H1 (cell line): ENCODE measurements at places on chromosomes 4 and X. TPM values are rescaled to one million over a fixed set of nuclear protein-coding genes. Genes with fewer than 3 reads are reported as not detected.
A peak's percentile ranks its signal among the peaks of the same experiment; 100 is the strongest.

GRCh38 chrX:23742174-23742696 is 841 bp downstream of the ACOT9 start:
- H3K4me1 ChIP-seq: no peaks in the 10 kb centered on the region
- H3K4me3 ChIP-seq: peak overlapping the region; percentile 83
- DNase-seq: no peak
- no peaks in the 10 kb centered on the region for H3K36me3 ChIP-seq

DNA sequence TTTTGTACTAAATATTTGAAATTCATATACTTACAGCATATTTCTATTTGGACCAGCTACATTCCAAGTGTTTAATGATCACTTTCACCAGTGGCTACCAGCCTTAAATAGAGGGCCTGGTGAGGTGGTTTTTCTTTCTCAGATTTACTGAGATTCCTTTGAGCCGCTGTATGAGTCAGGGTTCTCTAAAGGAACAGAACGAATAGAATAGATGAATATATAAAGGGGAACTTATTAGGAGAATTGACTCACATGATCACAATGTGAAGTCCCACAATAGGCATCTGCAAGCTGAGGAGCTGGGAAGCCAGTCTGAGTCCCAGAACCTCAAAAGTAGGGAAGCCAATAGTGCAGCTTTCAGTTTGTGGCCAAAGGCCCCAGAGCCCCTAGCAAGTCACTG is 146.2 kb upstream of the TLL1 start:
- no peaks in the 10 kb centered on the region for H3K4me1 ChIP-seq
- no peak overlapping the region for H3K27ac ChIP-seq
- no peak overlapping the region for H3K4me3 ChIP-seq
- no peaks in the 10 kb centered on the region for H3K36me3 ChIP-seq

GRCh38 chr4:6916587-6917460 is 7.2 kb downstream of the TBC1D14 start:
- H3K27ac ChIP-seq: no peak overlapping the region
- no peaks in the 10 kb centered on the region for H3K27me3 ChIP-seq
- H3K4me1 ChIP-seq: peaks cover 8% of the 10 kb centered on the region
- H3K36me3 ChIP-seq: no peaks in the 10 kb centered on the region
- DNase-seq: no peak
- no peak overlapping the region for H3K4me3 ChIP-seq

GRCh38 chrX:37782359-37782758 is 2.5 kb downstream of the CYBB start:
- no peaks in the 10 kb centered on the region for H3K4me1 ChIP-seq
- no peak for DNase-seq
- H3K4me3 ChIP-seq: no peak overlapping the region
- no peak overlapping the region for H3K27ac ChIP-seq

DNA sequence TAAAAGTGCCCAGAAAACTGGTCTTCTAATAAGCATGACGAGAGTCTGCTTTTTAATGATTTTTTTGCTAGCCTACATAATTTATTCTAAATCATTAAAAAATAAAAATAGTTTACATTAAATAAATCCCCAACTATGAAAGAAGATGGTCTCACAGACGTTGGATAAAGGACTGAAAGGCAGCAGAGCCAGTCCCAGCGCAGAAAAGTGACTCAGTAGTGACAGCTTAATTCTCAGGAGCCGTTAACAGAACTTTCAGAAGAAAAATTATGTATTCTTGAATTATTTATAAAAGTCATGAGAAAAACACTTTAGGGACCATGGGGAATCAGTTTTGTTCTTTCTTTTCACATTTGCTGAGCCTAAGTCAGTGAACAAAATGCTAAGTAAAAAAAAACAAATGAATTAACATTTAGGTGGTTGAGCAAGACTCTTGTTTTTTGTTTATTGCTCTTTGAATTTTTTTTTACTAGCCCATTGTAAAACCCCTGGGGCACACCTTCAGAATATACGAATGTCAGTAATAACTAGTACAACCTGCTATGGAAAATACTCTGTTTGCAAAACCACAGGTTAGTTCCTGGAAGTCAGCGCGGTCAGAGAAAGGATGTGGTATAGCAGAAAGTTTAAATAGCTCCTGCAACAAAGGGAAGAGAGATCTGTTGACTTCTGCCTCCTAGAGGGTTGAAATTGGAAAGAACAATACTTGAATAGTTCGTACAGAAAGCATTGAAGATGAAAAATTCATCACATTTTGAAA is 50.4 kb upstream of the CCDC160 start:
- H3K4me1 ChIP-seq: peaks cover 8% of the 10 kb centered on the region; the same call in 1 of the 2 replicates
- no peaks in the 10 kb centered on the region for H3K27me3 ChIP-seq
- DNase-seq: no peak
- H3K27ac ChIP-seq: no peak overlapping the region
- no peaks in the 10 kb centered on the region for H3K36me3 ChIP-seq

EPHA5 gene
- 0.10 and 0.11 TPM in 2 replicates for total RNA-seq

DNA sequence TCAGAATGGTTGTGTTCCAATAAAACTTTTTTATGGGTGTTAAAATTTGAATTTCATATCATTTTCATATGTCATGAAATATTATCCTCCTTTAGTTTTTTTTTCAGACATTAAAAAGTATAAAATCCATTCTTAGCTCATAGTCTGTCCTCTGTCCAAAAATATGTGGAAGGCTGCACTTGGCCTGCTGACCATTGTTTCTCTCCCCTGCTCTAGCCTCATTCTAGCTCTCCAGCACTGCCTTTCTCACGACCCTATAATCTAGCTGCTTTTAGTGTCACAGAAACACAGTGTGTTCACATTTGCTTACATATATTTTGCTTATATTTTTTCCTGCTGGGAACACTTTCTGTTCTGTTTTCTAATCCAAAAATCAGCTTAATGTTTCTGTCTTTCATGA is 165.0 kb upstream of the ANK2 start:
- no peak overlapping the region for H3K4me3 ChIP-seq
- no peak overlapping the region for H3K27ac ChIP-seq
- no peak for DNase-seq
- H3K27me3 ChIP-seq: no peaks in the 10 kb centered on the region
- no peaks in the 10 kb centered on the region for H3K36me3 ChIP-seq
- peaks cover 5% of the 10 kb centered on the region for H3K4me1 ChIP-seq

GRCh38 chr4:128155231-128155855 is 94.2 kb downstream of the LARP1B start:
- no peak for DNase-seq
- no peaks in the 10 kb centered on the region for H3K27me3 ChIP-seq
- no peaks in the 10 kb centered on the region for H3K4me1 ChIP-seq
- H3K36me3 ChIP-seq: no peaks in the 10 kb centered on the region

DNA sequence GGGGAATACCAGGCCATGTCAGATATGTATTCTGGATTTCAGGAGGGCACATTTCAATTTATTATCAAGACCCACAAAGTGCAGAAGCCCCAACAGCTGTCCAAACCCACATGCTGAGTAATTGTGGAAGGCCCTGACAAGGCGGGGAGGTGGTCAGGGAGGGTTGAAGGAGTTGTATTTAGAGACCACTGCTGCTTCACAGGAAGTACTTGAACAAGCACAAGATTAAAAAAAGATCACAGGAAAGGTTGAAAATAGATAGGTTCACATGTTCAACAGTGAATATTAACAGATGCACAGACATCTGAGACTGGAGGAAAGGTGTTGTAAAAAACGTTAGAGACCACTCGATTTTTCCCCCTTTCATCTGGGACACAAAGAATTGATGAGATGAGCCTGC is 17.9 kb downstream of the ATP8A1 start:
- H3K4me3 ChIP-seq: no peak overlapping the region
- H3K36me3 ChIP-seq: no peaks in the 10 kb centered on the region
- H3K27me3 ChIP-seq: no peaks in the 10 kb centered on the region
- DNase-seq: no peak
- no peaks in the 10 kb centered on the region for H3K4me1 ChIP-seq
- H3K27ac ChIP-seq: no peak overlapping the region

GRCh38 chr4:61511716-61512488 is 311.8 kb downstream of the ADGRL3 start:
- H3K27ac ChIP-seq: no peak overlapping the region
- H3K4me1 ChIP-seq: no peaks in the 10 kb centered on the region
- H3K36me3 ChIP-seq: no peaks in the 10 kb centered on the region
- H3K27me3 ChIP-seq: no peaks in the 10 kb centered on the region
- H3K4me3 ChIP-seq: no peak overlapping the region

DNA sequence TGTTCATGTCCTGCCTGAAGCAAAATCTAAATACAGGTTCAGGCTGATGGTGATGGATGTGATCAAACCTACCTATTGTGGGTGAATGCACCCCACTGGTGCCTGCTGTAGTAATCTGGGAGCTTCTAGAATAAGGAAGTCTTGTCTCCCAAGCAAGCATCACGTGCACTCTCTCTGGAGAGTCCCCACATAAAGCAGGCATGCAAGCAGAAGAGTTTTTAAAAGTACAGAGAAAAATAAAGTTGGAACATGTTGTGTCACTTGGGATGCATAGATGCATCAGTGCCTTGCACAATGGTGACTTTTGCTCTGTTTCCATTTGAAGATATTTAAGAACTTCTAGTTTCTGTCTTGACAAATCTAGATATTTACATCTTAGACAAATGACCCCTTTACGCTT is 54.9 kb downstream of the MAD2L1 start:
- no peak overlapping the region for H3K4me3 ChIP-seq
- H3K4me1 ChIP-seq: no peaks in the 10 kb centered on the region
- H3K27ac ChIP-seq: no peak overlapping the region
- DNase-seq: no peak

MEPE gene
- total RNA-seq: not detected in 2 replicates

DNA sequence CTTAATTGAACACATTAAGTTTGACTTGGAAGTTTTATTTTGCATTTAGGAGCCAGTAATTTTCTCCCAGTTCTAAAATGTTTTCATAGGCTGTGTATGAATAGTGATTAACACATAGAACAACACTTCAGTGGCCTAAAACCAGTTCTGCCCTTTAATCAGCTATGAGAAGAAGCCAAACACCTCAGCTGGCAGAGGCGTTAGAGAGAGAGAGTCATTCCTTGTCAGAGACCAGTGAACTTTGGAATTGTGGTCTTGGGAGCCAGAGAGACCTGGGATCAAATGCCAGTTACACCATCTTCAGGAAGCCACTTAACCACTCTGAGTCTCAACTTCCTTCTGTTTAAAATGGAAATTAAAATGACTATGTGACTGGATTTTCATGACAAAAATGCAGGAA is 39.3 kb upstream of the PRPS2 start:
- H3K36me3 ChIP-seq: no peaks in the 10 kb centered on the region
- no peak overlapping the region for H3K4me3 ChIP-seq
- H3K27me3 ChIP-seq: no peaks in the 10 kb centered on the region
- no peak for DNase-seq
- H3K4me1 ChIP-seq: no peaks in the 10 kb centered on the region
- H3K27ac ChIP-seq: no peak overlapping the region

PHOX2B gene
- not detected in 2 replicates for total RNA-seq

- H3K27me3 ChIP-seq: no peaks in the 10 kb centered on the region
- no peak overlapping the region for H3K27ac ChIP-seq
- DNase-seq: no peak
- H3K4me3 ChIP-seq: no peak overlapping the region
- H3K4me1 ChIP-seq: no peaks in the 10 kb centered on the region; the same call in 1 of the 2 replicates
These were observed 102.7 kb upstream of the SORBS2 start for GRCh38 chr4:185914583-185915199.

NHSL2 gene
- 6.8 and 7.2 TPM in 2 replicates for total RNA-seq

CPLX1 gene
- total RNA-seq: 0.56 and 0.67 TPM in 2 replicates

- no peaks in the 10 kb centered on the region for H3K4me1 ChIP-seq
- H3K27ac ChIP-seq: no peak overlapping the region
- DNase-seq: no peak
- no peak overlapping the region for H3K4me3 ChIP-seq
These were observed 3.9 kb upstream of the ODAM start for GRCh38 chr4:70191647-70192046.

XPNPEP2 gene
- 0.25 TPM in 1 of 2 replicates, not detected in the other for total RNA-seq

NKX3-2 gene
- 0.11 and 0.13 TPM in 2 replicates for total RNA-seq

DNA sequence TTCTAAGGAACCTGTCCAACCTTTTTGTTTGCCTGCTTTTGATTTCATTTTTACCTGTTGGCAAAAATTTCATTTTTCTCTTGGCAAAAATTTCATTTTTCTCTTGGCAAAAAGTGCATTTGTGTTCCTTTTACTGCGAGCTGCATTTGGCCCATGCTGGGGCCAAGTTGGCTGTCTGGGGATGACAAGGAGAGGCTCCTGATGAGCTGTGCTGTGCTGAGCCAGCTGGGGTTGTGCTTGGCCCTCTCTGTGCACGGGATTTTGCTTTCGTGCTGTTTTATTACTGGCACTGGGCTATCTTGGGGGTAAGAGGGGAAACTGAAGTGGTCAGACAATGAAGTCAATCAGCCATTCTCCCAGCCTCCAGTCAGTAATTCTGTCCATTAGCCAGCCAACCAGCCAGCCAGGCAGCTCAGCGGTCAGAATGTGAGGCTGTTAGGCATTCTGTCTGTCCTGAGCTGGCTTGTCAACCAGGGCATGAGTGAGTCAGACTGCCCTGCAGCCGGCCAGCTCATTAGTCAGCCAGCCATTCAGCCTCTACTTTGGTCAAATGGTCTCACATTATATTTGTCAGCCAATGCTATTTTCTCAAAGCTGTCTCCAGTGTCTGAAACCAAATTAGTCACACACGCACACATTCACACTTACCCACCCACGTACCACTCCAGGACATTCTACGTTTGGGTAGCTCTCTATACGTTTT is 56.9 kb upstream of the PRPS1 start:
- H3K4me3 ChIP-seq: no peak overlapping the region
- DNase-seq: no peak
- H3K27me3 ChIP-seq: no peaks in the 10 kb centered on the region
- H3K27ac ChIP-seq: no peak overlapping the region

GRCh38 chr4:89284828-89285227 is 22.8 kb downstream of the GPRIN3 start:
- H3K36me3 ChIP-seq: no peaks in the 10 kb centered on the region
- H3K4me3 ChIP-seq: no peak overlapping the region
- no peak for DNase-seq
- H3K4me1 ChIP-seq: peaks cover 3% of the 10 kb centered on the region
- H3K27me3 ChIP-seq: no peaks in the 10 kb centered on the region
- H3K27ac ChIP-seq: no peak overlapping the region

DNA sequence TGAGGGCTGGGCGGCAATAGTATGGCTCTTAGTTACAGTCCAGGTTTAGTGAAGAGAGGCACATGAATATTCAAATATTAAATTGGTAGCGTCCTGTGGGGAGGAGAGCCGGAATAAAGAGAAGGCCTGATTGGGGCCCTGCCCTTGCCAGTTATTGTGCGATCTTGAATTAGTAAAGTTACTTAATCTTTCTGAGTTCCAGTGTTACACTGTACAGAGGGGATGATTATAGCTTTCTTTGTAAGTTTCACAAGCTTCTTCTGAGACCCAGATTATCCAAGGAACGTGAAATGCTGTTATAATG is 1.2 kb downstream of the METAP1 start:
- DNase-seq: no peak
- H3K27ac ChIP-seq: 0 out of 2 replicates have a peak overlapping the region, but pooled peaks have one; percentile 97
- no peaks in the 10 kb centered on the region for H3K36me3 ChIP-seq
- peaks cover 5% of the 10 kb centered on the region for H3K4me1 ChIP-seq

DNA sequence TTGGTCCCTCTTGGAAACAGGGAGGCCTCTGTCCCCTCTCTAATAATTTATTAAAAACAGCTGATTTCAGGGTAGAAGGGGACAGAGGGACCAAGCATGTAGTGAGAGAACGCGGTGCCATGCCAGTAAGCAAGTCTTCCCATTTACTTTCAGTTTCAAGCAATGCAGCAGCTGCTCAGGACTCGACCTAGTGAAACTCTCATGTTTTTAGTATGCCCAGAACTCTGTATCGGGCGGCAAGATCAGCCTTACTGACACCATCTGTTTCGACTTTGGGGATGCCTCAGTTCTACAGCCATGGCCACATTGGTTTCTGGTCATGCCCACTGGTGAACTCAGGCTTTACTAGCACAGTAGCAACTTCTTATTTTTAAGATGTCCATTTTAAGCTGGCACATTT is 40.6 kb downstream of the ZNF81 start:
- no peaks in the 10 kb centered on the region for H3K27me3 ChIP-seq
- H3K4me1 ChIP-seq: no peaks in the 10 kb centered on the region
- H3K4me3 ChIP-seq: no peak overlapping the region
- H3K27ac ChIP-seq: no peak overlapping the region
- no peak for DNase-seq
